Natural killer cell (primary cell): ENCODE measurements at places on chromosomes 7 and 10.

- DNase-seq = no peak
These were observed 385.8 kb upstream of the KLF6 start for GRCh38 chr10:4170633-4171314.

GRCh38 chr7:129797214-129797789 is 155.5 kb downstream of the UBE2H start:
- DNase-seq = no peak

GRCh38 chr10:76036111-76036940 is 604.9 kb downstream of the LRMDA start:
- DNase-seq = peak; percentile 39

DNA sequence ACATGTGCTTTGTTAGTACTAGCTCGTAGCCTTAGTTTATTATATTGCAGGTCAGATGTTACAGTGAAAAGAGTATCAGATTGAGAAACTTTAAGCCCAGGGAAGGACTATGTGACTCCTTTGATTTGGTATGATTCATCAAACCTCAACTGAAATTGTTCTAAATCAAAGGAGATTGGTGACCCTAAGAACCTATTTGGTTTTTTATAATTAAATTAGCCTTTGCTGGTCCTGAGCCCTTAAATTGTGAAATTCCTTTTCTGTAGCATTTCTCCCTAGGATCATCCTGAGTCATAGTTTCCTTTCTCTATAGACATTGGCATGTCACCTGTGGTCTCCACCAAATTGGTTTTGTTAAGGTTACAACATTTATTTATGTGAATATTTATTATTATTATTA is 89.7 kb downstream of the POLR1F start:
- DNase-seq = no peak

DNA sequence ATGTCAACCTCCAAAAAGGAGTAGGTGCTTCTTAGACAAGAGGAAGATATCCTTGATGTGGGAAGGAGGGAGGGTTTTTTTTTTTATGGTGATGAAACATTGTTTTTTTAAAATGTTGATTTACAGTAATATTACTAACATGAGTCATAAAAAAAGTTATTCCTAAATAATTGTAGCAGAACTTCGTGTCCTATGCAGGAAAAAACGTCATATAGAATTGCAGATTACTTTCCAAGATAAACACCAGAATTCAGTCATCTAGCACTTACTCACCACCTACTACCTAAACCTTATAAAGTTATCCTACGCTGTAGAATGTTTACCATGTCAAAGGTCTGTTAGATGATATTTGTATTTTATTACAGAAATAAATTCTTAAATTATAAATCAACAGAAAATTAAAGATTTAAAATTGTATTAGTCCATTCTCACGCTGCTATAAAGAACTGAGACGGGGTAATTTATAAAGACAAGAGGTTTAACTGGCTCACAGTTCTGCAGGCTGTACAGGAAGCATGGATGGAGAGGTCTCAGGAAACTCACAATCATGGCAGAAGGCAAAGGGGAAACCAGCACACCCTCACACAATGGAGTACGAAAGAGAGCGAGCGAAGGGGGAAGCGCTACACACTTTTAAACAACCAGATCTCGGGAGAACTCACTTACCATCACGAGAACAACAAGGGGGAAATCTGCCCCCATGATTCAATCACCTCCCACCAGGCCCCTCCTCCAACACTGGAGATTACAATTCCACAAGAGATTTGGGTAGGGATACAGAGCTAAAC is 105.2 kb upstream of the NEBL start:
- DNase-seq = no peak

DNA sequence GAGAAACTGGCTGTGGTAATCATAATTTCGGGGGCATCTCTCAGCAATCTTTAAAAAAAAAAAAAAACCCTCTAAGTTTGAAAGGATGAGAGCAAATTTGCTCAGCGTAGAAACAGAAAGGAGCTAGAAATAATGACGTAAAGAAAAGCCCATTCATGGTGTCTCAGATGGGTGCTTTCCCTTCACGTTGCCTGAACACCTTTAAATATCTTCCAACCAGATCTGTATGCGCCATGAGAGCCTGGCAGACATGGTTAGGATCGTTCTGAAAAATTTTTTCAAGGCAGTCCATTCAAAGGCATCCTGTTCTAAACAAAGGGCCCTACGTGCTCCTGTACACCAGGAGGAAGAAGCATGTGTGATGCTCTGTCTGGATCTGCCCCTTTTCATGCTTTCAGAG is 141.2 kb upstream of the C1QL3 start:
- no peak for DNase-seq

- DNase-seq = no peak
These were observed 109.8 kb downstream of the INPP5A start for GRCh38 chr10:132647424-132647823.

DNA sequence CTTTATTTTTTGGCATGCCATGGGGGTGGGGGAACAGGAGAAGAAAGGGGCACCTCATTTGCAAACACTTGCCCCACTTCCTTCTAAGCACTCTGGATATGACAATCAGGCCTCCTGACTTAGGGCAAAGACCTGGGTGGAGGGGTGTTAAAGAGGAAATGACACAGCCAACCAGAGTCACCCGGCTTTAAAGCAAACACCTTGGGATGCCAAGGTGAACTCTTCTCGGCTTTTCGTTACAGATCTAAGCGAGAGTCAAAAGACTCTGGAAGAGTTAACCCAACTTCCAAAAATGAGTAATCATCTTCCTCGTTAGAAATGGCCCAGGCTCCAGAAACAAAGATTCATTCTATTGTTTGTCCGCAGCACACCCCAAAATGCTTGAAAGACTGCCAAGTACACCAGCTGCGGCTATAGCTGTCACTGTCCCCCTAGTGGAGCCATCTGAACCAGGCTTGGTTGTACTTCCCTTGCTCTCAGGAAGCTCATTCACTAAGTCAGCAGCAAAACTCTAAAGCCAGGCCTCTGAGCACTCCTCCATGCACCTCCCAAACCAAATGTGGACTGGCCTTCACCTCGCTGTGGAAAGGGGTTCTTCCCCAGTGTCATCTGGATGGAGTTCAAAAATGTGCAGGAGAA is 24.8 kb downstream of the FAM53B start:
- DNase-seq = peak; percentile 56

DNA sequence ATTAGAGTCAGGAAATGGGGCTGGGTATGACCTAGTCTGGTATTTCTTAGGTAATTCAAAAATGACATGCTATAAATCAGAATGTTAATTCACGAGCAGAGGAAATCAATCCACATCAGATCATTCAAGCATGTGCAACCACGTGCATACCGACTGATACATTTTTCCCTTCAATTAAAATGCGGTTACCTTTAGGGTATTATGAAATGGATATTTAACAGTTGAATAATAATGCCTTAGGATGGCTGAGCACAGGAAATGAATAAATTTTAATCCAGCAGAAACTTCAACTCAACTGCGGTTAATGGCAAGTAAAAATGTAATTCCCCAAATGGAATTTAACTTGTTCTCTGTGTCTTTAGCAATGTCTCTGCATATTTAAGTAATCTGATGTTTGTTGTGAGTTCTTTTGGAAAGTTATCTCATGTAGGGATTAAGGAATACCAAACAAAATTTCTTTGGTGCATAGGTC is 9.2 kb downstream of the CPA2 start:
- DNase-seq = no peak

GRCh38 chr10:71145352-71145945 is 66.9 kb upstream of the UNC5B start:
- no peak for DNase-seq

DNA sequence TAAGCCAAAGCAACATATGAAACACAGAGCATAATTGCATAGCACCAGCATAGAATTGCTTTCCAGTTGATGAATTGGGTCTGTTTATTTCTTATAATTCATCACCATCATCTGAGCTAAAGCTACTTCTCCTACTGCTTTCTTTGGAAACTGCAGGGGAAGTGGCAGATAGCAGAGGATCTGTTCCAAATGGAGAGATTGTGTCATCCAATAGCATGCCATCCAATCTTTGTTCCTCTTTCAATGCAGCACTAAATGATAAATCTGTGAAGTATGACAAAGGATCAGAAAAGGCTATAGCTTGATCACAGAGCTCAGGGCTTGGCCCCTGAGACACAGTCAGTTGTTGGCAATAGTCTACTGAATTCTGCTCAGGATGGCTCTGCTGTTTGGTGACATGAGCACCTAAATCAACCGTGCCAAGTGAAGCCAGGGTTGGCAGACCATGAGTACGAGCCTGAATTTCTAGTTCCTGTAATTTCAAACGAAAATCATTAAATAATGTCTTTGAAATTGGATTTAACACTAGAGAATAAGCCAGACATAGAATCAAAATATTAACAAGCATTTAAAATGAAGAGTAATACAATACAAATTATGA is 90.0 kb downstream of the TFEC start:
- no peak for DNase-seq

DNA sequence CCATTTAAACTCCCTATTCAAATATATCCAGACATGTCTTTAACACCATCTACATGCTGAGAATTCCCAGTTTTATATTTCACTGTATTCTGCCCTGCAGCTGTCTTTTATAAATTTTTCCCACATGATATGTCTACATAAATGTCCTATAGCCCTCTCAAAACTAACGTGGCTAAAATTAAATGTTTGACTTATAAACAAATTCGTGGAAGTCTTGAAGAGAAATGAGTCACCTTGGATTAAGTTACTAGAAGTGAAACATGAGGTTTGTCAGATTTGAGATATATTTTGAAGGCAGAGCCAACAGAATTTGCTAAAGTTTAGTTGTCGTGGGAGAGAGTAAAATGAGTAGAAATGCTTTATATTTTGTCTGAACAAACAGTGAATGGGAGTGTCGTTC is 386.9 kb upstream of the CNTNAP2 start:
- DNase-seq = no peak

GRCh38 chr10:98642281-98642680 is 195.5 kb upstream of the HPS1 start:
- no peak for DNase-seq

DNA sequence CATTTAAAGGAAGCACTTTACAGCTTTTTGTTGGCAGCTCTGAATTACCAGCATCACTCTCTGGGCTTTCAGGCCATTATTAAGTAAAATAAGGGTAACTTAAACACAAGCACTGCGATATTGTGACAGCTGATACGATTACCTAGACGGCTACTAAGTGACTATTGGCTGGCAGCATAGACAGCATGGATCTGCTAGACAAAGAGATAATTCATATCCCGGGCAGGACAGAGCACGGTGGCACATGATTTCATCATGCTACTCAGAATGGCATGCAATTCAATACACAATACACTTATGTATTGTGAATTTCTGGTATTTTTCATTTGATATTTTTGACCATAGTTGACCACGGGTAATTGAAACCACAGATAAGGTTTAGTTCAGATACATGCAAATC is 522.0 kb upstream of the LRRN3 start:
- DNase-seq = no peak

DNA sequence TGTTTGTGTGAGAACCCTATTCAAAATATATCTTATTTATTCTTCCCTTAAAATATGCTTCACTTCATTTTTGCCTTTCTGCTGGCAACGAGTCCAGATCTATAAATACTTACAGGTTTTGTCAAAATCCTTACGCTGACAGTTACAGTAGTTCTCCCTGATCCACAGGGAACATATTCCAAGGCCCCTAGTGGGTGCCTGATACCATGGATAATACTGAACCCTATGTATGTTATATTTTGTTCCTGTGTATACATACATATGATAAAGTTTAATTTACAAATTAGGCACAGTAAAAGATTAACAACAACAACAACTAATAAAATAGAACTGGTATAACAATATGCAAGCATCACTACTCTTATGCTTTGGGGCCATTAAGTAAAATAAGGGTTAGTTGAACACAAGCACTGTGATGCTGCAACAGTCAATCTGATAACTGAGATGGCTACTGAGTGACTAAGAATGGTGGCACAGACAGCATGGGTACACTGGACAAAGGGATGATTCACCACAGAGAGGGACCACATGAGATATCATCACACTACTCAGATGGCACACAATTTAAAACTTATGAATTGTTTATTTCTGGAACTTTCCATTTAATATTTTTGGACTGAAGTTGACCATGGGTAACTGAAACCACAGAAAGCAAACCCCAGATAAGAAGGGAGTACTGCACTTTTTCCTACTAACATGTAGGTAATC is 29.4 kb upstream of the PCGF5 start:
- DNase-seq = no peak

- DNase-seq = no peak
These were observed 676.4 kb upstream of the ANKRD30A start for GRCh38 chr10:36448760-36449691.

- DNase-seq = no peak
These were observed 14.6 kb upstream of the PPP2R2D start for GRCh38 chr10:131886237-131886636.

- no peak for DNase-seq
These were observed 178.6 kb downstream of the GATA3 start for GRCh38 chr10:8233049-8233448.

DNA sequence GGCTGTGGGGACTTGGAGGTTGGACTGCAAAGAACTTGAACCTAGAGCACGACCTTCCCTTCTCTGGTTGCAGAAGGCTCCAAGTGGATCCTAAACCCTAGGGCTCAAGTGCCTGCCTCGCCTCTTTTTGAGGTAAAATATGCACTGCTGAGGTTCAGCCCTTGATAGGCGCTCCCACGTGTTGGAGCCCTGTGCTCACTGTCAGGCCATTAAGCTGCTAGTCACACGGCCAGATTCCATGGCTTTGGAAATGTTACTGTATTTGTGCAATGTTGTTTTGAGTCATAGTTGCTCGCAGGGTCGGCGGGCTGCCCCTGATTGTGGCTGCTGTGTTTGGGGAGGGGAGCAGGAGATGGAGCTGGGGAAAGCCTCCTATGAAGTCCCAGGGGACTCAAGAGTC is 39.8 kb upstream of the PCBD1 start:
- no peak for DNase-seq

DNA sequence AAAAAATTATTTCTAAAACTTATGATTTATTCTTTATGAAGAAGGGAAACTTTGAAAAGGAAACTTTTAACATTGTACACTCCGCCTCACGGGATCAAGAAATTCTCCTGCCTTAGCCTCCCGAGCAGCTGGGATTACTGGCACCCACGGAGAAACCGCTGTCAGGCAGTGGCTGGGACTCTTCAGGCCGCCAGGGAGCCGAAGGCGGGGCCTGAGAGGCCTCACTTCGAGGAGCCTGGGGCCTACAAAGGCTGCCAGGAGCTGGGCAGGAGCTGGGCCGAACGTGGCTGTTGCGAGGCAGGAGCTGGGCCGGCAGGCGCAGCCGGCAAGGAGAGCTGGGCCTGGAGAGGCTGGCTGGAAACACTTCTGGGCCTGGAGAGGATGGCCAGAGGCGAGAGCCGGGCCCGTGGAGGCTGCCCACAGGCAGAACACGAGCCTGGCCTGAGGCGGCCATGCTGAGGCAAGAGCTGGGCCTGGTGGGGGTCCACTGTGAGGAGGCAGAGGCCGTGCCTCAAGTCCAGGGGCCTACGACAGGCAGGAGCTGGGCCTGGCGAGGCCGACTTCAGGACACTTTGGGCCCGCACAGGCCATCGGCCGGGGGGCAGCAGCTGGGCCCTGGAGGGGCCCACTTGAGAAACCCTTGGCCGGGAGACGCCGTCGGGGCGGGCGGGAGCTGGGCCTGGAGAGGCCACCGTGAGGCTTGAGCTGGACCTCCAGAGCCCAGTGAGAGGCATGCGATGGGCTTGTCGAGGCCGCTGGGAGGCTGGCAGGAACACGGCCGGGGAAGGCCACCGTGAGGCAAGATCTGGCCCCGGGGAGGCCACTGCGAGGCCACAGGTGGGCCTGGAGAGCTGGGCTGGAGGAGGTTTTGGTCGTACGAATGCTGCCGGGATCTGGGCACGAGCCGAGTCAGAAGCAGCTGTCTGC is 23.7 kb downstream of the MDH2 start:
- no peak for DNase-seq
